Activated naive CD4-positive, alpha-beta T cell treated with anti-CD3 and anti-CD28 coated beads for 36 hours (primary cell): ENCODE measurements at places on chromosomes 3 and 15. TPM values are rescaled to one million over a fixed set of nuclear protein-coding genes. Genes with fewer than 3 reads are reported as not detected.
A peak's percentile ranks its signal among the peaks of the same experiment; 100 is the strongest.

DNA sequence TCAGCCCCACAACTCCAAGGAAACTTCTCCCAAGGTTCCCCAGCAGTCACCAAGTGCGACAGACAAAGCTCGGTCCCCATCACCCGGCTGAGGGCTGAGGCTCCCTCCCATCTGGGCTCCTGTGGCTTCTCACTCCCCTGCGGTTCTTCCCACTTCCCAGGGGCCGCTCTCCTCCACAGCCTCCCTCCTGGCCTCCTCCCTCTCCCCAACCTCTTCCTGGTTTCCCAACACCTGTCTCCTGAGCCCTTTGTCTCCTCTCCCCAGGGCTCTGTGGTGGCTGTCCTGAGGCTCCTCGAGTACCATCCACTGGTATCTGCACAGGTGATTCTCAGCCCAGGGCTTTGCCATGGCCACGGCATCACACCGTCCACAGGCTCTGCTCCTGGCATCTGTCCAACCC, 113.2 kb upstream of the NSMCE3 start:
- H3K36me3 ChIP-seq: no peaks in the 10 kb centered on the region
- H3K27me3 ChIP-seq: peaks cover 20% of the 10 kb centered on the region
- no peaks in the 10 kb centered on the region for H3K4me1 ChIP-seq

Gene LRRC49
- not detected for total RNA-seq

DNA sequence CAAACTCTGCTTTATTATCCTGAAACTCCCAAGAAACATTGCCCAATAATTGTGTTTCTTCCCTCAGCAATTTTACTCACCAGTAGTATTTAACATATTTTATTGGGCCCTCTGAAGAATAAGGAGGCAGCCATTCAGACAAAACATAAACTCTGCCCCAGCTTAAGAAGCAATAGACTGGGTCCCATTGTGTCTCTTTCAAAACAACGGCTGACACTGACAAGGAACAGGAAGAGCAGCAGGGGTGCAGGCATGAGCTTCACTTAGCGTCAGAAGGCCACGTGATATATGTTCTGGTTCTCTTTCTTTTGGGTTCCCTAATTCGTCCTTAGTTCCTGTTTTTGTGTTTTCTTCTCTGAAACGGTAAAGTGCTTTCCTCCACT, 242.3 kb downstream of the FHIT start:
- H3K4me1 ChIP-seq: peaks cover 8% of the 10 kb centered on the region
- no peak for DNase-seq
- H3K27ac ChIP-seq: no peak overlapping the region
- no peak overlapping the region for H3K4me3 ChIP-seq

Gene BAHD1
- 11.7 TPM for total RNA-seq

Gene CHRNB4
- not detected for total RNA-seq

DNA sequence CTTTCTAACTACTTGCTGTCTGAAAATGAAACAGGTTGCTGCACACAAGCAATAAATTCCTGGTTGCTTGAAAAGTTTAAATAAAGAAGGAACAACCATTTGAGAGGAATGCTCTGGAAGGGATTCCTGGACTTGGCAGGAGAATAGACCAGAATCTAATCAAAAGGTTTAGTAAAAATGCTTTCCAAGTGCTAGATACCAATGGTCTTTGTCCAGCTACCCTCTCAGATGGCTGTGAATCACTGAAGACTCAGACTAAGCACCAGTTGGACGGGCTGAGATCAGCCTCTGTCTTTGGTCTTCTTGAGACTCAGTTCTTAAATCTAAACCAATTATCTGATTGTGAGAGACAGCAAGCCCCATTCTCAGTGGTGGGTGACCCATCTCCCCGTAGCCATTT, 27.7 kb upstream of the LPP start:
- no peaks in the 10 kb centered on the region for H3K36me3 ChIP-seq
- peaks cover 16% of the 10 kb centered on the region for H3K4me1 ChIP-seq
- no peak overlapping the region for H3K4me3 ChIP-seq
- no peak overlapping the region for H3K27ac ChIP-seq
- no peak for DNase-seq

- peaks cover 3% of the 10 kb centered on the region for H3K27me3 ChIP-seq
- no peak for DNase-seq
- H3K27ac ChIP-seq: no peak overlapping the region
Observed at GRCh38 chr15:38053205-38053604, 118.8 kb downstream of the TMCO5A start.

DNA sequence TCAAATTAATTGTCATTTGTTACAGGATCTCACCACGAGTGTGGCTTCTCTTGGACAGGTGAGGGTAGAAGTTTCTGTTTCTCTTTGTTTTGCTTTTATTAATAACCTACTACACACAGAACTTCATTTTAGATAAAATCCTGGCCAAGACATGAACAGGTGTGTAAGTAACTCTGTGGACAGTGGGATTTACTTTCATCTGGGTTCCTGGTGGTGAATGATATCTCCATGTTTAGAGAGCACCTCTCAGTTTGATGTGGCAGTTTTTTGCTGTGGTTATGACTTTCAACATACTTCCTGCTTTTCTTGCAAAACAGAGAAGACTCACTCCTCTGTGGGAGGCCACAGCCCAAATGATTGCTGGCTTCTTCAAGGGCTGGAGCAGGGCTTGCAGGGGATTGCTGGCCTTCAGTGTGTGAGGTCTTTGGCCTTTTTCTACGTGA, 71.1 kb upstream of the XCR1 start:
- peaks cover 20% of the 10 kb centered on the region for H3K27me3 ChIP-seq
- H3K27ac ChIP-seq: peak overlapping the region; percentile 76
- peaks cover 31% of the 10 kb centered on the region for H3K4me1 ChIP-seq
- H3K4me3 ChIP-seq: no peak overlapping the region
- H3K36me3 ChIP-seq: no peaks in the 10 kb centered on the region

DNA sequence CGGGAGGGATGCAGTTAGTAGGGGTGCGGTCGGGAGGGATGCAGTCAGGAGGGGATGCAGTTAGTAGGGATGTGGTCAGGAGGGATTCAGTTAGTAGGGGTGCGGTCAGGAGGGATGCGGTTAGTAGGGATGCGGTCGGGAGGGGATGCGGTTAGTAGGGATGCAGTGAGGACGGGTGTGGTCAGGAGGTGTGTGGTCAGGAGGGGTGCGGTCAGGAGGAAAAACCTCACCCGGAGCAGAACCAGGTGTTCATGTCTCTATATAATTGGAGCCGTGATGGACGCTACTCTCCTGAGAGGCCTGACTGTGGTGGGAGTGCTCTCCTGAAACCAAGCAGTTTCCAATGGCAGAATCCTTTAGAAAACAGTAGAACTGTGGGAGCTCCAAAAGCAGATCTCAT, 95.8 kb downstream of the BDH1 start:
- no peak for DNase-seq
- no peak overlapping the region for H3K4me3 ChIP-seq
- peaks cover under 1% of the 10 kb centered on the region for H3K27me3 ChIP-seq
- no peaks in the 10 kb centered on the region for H3K36me3 ChIP-seq

DNA sequence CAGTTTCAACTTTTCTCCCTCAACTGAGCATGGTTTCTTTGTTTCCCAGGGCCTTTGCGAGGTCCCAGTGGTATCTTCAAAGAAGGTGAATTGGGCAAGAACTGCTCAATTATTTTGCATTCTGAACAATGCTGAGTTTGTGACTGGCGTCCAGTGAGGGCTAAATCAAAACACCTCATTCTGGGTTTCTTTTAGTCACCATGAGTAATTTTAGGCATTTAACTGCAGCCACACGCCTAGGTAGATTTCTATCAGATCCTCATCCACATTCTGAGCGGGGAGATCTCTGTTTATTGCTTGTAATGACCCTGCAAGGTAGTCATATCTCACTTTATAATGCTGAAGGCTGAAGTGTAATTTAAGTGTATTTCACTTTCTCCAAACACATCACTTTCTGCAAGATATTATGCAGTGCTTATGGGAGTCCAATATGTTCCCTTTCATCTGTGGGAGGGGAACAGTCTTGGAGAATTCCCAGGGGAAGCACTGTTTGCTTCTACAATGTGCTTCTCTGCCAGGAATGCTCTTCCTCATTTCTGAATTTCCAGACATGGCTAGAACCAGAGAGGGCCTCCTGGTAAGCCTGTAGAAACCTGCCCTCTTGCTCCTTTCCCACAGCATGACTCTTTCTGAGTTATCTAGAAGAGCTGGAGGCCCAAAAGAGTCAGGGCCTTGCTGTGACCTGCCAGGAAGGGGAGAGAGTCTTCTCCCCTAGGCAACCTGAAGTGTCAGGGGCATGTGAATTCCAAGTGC, 91.7 kb downstream of the FRMD4B start:
- H3K4me3 ChIP-seq: no peak overlapping the region
- H3K36me3 ChIP-seq: no peaks in the 10 kb centered on the region
- no peaks in the 10 kb centered on the region for H3K27me3 ChIP-seq
- no peak for DNase-seq

DNA sequence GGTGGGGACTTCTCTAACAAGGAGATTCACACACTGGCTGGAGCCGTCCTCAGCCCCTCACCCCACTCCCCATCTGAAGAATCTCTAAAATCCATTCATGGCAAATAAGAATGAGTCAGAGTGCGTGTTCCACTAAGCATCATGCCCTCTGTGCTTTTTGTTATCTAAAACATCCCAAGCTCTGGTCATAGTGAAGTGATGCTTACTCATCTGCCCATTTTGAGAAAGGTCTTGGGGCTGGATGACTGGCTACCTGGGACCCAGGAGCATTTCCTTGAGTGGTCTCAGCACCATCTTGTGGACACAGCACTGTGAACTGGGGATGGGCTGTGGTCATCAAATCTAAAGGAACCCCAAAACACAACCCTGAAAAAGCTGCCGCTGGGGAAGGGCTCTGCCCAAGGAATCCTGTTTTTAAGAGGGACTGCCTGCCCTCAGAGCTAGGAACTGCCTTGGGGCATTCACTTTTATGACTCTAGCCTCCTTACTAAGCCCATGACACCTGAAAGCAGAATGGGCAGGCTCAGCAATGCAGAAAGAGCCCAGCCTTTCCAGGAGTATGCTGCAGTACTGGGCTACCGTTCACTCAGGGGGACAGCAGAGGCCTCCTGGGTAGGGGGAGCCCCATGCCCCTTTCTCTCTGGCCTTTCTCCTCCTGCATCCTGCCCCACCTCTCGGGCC, 53.5 kb downstream of the ZBTB38 start:
- H3K36me3 ChIP-seq: peaks cover 9% of the 10 kb centered on the region
- H3K27me3 ChIP-seq: no peaks in the 10 kb centered on the region
- no peak overlapping the region for H3K27ac ChIP-seq
- no peak for DNase-seq
- peaks cover 20% of the 10 kb centered on the region for H3K4me1 ChIP-seq

DNA sequence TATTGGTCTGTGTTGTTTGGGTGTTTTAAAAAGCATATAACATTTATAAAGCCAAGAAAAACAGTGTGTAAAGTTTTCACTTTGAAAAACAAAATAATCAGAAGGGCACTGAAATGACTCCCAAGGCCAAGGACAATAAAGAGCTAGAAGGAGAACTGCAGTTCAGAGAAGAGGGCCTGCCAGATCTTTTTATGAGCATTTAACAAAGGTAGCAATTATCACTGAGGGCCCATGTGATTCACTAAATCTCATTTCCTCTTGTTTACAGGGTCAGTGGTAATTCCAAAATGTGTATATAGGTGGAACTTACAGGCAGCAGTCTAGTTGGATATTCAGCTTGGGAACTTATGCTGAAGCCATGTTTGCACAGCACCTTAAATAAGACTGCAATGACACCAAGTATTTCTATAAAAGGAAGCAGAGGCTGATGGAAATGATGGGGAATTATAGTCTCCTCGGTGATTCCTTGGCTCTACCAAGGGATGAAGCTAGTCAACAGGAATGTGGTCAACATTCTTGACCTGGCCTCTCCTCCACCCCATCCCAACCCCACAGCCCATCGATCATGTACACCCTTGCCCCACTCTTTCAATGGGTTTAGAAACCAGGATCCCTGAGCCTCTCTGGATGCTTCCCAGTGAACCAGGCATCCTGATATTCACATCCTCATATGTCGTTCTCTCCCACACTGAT, 54.4 kb upstream of the THUMPD3 start:
- no peak overlapping the region for H3K4me3 ChIP-seq
- H3K27ac ChIP-seq: no peak overlapping the region
- no peaks in the 10 kb centered on the region for H3K27me3 ChIP-seq
- no peak for DNase-seq
- no peaks in the 10 kb centered on the region for H3K36me3 ChIP-seq
- H3K4me1 ChIP-seq: no peaks in the 10 kb centered on the region

DNA sequence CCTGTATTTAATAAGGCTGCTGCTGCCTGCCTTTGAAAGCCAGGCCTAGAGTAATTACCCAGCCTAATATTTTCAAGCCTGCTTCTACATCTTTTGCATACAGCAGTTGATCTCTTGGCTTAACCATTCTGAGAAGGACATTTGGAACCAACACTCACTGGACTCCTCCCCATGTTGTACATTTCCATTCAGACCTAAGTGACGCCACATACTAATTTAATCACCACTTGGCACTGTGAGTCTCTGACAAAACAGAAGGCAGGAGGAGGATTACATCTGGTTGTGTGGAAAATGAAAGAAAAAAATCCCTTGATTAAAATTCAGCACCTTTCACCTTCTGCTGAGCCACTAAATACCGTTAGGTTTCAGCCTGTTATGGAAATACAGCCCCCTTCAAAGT, 102.2 kb upstream of the ARRDC4 start:
- peaks cover 11% of the 10 kb centered on the region for H3K27me3 ChIP-seq
- H3K27ac ChIP-seq: no peak overlapping the region
- DNase-seq: no peak
- H3K4me3 ChIP-seq: no peak overlapping the region

- no peaks in the 10 kb centered on the region for H3K36me3 ChIP-seq
- H3K4me1 ChIP-seq: no peaks in the 10 kb centered on the region
- no peak within 1 kb of the TSS for H3K4me3 ChIP-seq
- H3K27me3 ChIP-seq: peaks cover 38% of the 10 kb centered on the region
- DNase-seq: no peak
Observed at GRCh38 chr3:63278171-63279004, at the start of gene SYNPR. SYNPR (plus strand) TSS chr3:63278308.

- no peak overlapping the region for H3K4me3 ChIP-seq
- H3K27me3 ChIP-seq: peaks cover 25% of the 10 kb centered on the region
- DNase-seq: no peak
- H3K4me1 ChIP-seq: no peaks in the 10 kb centered on the region
- H3K27ac ChIP-seq: no peak overlapping the region
- no peaks in the 10 kb centered on the region for H3K36me3 ChIP-seq
Observed at GRCh38 chr15:62935300-62936081, 107.1 kb upstream of the TPM1 start.

Gene HRG
- total RNA-seq: not detected

DNA sequence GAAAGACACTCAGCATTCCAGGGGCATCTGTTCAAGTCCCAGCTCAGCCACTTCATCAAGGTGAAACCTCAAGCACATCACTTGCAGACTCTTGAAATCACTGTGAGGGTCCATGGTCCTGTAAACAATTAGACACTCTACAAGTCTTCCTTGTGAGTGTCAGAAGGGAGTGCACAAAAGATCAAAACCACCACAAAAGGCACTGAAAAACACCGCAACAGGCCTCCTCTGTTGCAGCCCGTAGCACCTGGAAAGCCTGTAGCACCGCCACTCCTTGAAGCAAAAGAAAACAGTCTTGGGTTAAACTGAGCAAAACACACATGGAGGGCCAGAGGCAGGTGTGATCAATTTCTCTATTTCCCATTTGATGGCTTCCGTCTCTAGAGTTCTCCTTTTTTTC, 63.8 kb upstream of the SNRK start:
- DNase-seq: peak; percentile 26
- H3K4me3 ChIP-seq: no peak overlapping the region
- no peaks in the 10 kb centered on the region for H3K27me3 ChIP-seq
- peaks cover 1% of the 10 kb centered on the region for H3K36me3 ChIP-seq
- H3K27ac ChIP-seq: no peak overlapping the region

Gene CNTN3
- not detected for total RNA-seq
